ENCODE measurements at places on chromosomes 7 and 10.

GRCh38 chr7:74271742-74272141, 17.5 kb upstream of the CLIP2 start:
- no peak for DNase-seq

DNA sequence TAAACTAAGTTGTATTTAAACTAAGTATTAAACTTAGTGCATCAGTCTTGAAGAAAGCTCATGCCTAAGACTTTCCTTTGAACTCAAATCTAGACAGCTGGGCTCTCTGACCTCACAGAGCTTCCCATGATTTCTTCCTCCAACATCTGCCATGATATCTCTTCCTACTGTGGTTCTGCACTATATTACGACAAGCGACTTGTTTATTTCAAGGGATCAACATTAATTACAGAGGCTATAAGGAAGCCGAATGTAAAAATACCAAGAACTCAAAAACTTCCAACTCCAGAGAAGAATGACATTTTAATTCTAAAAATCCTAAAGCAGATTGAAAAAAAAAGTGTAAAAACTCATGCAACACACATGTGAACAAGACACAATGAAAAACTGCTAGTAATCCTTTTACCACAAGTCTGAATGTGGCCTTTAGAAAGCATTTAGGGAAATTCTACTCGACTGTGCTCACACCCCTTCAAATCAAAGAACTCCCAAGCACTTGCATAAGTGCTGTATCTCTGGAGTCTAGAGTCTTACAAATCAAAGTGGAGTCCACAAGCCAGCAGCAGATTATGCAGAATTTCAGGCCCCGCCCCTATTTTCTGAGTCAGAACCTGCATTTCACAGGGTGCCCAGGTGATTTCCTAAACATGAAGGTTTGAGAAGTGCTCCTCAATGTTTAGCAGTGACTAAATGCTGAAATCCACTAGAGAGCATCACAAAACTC, 22.7 kb upstream of the WASHC2A start:
- DNase-seq: no peak

DNA sequence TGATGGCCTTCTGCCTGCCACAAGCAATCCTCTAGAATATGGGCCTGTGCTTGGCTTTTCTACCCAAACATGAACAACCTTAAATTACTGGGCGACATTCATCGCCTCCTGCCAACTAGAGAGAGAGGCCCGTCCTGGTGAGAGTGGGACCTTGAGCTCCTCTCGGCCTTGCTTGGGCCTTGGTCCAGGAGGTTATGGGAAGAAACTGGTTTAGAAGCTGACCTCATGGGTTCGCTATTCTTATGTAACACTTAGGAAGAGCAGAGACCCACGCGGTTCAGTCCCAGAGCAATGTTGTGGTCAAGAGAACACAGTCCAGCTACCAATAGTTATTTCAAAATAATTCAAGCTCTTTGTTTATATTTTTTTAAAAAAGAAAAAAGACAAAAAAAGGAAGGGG, 176.3 kb upstream of the ZNF32 start:
- no peak for DNase-seq

- peak; percentile 52 for DNase-seq
Measured at GRCh38 chr10:45001381-45002148, 842 bp downstream of the ZNF22 start.

DNA sequence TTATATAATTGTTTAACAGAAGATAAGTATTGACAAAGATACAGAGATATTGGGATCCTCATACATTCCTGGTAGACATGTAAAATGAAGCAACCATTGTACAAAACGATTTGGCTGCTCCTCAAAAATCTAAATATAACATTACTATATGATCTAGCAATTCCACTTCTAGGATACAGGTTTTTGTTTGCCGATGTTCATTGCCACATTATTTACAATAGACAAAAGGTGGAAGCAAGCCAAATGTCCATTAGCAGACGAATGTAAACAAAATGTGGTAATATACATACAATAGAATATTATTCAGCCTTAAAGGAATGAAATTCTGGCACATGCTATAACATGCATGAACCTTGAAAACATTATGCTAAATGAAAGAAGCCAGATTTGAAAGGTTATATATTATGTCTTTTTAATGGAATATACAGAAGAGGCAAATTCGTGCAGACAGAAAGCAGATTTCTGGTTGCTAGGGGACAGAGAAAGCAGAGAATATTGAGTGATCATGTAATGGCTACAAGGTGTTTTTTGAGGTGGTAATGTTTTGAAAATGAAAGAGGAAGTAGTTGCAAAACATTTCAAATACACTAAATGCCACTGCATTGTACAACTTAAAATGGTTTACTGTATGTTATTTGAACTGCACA, 44.9 kb downstream of the POLR1F start:
- DNase-seq: no peak

DNA sequence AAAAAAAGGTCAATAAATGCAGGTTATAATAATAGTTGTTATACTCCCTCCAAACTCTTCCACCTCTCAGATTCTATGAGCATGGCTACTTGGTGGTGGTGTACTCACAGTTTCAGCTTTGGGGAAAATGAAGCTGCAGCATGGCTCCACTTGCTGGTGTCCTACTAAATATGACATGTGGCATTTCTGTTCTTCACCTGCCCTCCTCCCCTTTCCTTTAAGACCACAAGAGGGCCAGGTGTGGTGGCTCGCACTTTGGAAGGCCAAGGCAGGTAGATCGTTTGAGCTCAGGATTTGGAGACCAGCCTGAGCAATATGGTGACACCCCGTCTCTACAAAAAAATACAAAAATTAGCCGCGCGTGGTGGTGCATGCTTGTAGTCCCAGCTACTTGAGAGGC, 101.1 kb downstream of the SLC37A3 start:
- DNase-seq: no peak

- DNase-seq: no peak
Measured at GRCh38 chr7:144656965-144657517, 178.8 kb downstream of the TPK1 start.

- DNase-seq: no peak
Measured at GRCh38 chr7:76351372-76351771, 7.4 kb downstream of the YWHAG start.

- no peak for DNase-seq
Measured at GRCh38 chr7:627661-628401, 98.7 kb upstream of the DNAAF5 start.

DNA sequence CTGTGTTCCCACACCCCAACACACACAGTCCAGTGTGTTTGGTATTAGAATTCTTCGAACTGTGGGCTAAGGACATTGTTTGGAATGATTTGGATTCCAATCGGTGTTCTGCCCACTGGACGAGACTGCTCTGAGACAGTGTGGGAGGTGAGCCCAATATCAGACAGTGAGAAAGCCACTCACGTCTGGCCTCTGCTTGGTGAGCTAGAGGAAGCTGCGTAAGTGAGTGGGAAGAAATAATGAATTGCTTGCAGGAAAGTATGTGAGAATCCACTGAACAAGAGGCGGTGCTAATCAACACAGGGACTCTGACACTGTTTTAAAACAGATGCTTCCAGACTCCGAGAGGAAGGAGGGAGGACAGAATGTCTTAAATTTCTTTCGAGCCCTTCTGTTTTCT, 675.0 kb upstream of the ANKRD30A start:
- no peak for DNase-seq

- DNase-seq: no peak
Measured at GRCh38 chr10:22673785-22674572, 40.4 kb downstream of the PIP4K2A start.

DNA sequence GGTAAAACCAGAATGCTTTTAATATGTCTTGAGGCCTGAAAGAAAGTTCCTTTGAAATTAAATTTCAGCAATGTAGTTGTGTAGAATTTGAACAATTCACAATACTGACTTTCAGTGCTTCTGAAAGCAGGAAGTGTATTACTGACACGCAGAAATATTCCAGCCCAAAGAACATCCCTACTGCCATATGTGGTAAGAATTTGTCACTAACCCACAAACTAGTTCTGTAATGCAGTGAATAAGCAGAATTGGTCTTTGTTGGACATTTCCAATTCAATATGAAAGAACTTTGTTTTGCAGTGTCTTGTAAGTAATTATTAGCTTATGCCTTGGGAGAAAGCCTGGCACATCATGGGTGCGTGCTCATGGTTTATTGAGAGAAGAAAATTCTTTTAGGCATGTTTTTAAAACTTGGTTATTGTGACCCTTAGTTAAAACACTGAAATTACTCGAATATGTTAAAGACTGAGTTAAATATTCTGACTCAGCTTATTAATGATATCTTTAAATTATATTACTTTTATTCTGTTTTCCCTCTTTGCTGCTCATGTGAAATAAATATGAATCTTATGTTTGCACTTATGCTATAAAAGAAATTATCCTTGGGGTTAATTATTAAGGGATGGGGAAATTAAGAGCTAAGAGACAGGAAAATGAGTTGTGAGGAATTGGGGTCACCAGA, 33.4 kb downstream of the PTPN12 start:
- no peak for DNase-seq

- DNase-seq: no peak
Measured at GRCh38 chr7:70681469-70682350, 450.2 kb upstream of the GALNT17 start.

GRCh38 chr10:88372051-88372715, 210.9 kb downstream of the RNLS start:
- no peak for DNase-seq

GRCh38 chr7:64099656-64100531, 54.7 kb downstream of the ZNF727 start:
- DNase-seq: no peak

- peak; percentile 93 for DNase-seq
Measured at GRCh38 chr10:48306265-48306869, at the start of gene MAPK8. MAPK8 (plus strand) TSS chr10:48306677; CDS start chr10:48401661, 94,984 bp downstream.

DNA sequence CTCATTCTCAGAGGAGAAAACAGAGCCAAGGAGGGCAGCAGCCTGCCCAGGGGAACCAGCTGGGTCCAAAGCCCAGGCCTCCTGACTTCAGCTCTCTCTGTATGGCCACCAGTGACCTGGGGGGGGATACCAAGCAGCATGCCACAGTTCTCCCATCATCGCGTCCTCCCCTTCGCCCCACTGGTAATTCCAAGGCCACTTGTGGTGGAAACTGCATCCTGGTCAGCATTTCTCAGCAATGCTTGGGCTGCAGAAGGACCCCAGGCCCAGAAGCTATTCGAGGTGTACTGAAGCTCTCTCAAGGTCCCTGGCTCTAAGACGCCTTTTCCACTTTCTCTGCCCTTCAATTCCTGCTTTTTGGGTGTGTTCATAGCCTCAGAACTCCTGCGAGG, 27.1 kb downstream of the BTBD16 start:
- no peak for DNase-seq

GRCh38 chr7:216360-217300, 24.3 kb downstream of the FAM20C start:
- DNase-seq: no peak

GRCh38 chr10:6579904-6580278, at the start of gene PRKCQ:
PRKCQ (minus strand) TSS chr10:6580276; CDS start chr10:6515135, 65,141 bp downstream.
- peak; percentile 32 for DNase-seq

DNA sequence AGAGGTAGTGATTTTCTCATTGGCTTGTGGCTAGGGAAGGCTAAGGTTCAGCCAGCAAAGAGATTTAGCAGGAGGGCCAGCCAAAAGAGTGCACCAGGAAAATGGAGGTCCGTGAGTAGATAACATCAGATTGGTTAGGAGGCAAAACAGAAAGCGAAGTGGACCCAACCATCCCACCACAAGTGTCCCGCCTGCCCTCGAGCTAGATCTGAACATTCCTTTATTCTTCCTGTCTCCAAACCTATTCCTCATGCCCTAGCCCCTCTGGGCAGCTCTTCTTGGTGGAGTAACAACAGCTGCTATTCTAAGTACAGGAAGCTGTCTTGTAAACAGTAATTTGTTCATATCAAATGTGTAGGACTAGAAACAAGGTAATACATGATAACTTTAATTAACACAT, 85.7 kb upstream of the BET1 start:
- no peak for DNase-seq

GRCh38 chr7:1535701-1536454, 5.4 kb downstream of the MAFK start:
- no peak for DNase-seq

- peak; percentile 80 for DNase-seq
Measured at GRCh38 chr10:73875139-73875475, 752 bp upstream of the CAMK2G start.

GRCh38 chr7:117741962-117742361, 131.3 kb downstream of the CTTNBP2 start:
- no peak for DNase-seq

DNA sequence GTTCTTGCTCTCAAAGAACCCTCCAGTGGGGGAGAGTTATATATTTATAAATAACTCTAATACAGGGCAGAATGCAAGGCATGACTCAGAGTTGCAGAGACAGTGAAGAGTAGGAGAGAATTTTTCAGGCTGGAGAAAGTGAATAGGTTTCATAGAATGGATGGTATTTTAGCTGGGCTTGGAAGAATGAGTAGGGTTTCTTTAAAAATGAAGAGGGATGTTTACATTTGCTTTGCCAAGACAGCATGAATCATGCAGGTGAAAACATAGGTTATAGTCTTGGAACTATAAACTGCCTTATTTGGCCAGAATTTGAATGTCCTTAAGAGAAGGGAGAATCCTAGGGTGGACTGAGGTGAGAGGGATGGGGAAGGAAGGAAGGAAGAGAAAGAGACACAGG, 124.8 kb downstream of the CPED1 start:
- no peak for DNase-seq

DNA sequence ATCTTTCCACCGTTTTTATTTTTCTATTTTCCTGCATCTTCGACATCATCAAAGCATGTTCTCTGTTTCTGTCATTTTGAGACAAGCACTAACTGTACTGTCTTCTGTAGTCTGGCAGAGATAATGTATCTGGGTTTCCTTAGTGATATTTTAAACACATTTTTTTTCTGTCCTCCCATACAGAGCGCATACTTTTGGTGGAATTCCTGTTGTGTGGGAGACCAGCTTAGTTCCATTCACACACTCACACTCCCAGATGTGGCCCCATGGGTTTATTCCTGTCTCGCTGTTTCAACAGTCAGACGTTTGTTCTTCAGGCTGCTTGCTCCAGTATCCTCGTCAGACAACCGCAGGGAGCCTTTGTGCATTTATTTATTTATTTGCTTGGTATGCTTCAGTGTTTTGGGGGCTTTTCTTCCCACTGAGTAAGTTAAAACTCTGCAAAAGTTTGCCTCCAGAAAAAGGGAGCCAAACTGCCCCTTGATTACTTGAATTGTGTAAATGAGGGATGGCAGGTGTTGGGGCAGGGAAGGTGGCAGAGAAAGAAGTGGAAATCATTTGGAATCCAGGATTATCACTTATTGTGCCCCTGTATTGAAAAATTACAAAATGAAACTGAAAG, 456.8 kb upstream of the KLF6 start:
- DNase-seq: no peak

DNA sequence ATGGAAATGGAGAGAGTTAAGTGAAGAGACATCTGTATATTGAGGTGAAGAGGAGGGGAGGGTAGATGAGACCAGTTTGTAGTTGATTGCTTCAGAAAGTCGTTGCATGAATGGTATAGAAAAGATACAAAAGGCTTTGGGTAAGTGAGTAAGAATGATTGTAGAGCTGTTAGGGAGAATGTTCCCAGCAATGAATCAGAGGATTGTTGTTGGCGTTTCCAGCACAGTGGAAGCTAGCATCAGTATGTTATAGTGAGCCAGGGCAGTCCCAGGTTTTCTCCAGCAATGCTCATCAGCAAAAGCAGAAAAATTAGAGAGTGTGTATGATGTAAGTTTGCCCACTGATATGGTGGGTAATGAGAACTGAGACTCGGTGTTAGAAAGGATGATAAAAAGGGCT, 15.4 kb upstream of the CDK6 start:
- DNase-seq: no peak
